ENCODE measurements at places on chromosomes 6 and 20.
A peak's percentile ranks its signal among the peaks of the same experiment; 100 is the strongest.

GRCh38 chr20:62656197-62656918, 14.1 kb downstream of the SLCO4A1 start:
- DNase-seq: no peak

DNA sequence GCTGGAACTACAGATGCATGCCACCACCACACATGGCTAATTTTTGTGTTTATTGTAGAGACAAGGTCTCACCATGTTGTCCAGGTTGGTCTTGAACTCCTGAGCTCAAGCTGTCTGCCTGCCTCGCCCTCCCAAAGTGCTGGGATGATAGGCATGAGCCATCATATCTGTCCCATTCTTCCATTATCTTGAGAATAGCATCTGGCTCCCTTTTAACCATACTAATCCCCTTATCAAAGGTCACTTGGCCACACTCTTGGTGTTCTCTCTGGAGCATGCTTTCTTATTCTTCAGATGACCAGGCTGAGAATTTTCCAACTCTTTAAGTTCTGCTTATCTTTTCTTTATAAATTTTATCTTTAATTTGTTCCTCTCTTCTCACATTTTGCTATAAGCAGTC, 15.9 kb upstream of the TRERF1 start:
- DNase-seq: no peak

- no peak for DNase-seq
Observed at GRCh38 chr6:15287670-15288375, 42.0 kb downstream of the JARID2 start.

GRCh38 chr6:53042112-53042511, 23.1 kb upstream of the FBXO9 start:
- no peak for DNase-seq

DNA sequence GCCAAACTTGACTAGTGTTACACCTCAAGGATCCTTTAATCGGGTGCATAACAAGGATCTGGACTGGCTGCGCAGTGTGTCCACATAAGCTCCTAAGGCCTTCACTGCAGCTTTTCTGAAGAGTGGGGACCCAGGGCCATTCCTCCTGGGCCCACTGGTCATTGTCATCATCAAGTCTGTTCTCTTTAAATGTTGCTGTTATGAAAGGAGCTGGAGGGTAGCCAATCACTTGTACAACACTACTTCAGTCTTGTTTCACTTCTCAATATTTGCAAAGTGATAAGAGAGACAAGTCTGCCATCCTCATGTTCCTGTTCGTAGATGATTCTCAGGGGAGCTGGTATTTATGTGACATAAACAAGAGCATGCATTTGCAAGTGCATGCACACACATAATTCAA, 149.8 kb downstream of the SYNDIG1 start:
- no peak for DNase-seq

GRCh38 chr6:44454198-44454597, 66.7 kb downstream of the CDC5L start:
- no peak for DNase-seq

GRCh38 chr6:132893772-132894490, 79.6 kb downstream of the RPS12 start:
- DNase-seq: no peak

- DNase-seq: no peak
Observed at GRCh38 chr6:87767478-87767877, 65.4 kb upstream of the AKIRIN2 start.

DNA sequence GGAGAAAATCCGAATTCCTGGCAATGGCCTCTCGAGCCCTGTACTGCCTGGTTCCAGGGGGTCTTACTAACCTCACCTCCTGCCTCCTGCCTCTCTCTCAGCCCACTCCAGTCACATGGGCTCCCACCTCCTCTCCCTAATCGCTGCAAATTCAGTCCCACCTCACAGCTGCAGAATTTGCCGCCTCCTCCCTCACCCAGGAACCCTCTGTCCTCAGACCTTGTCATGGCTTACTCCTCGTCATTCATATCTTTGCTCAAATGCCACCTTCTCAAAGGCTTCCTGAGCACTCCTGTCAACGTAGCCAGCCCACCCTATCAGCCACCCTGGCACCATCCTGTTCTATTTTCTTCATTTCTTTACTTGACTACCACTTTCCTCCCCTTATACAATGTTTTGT, 89.0 kb downstream of the SLC2A10 start:
- no peak for DNase-seq

- no peak for DNase-seq
Observed at GRCh38 chr6:26575494-26575939, 21.2 kb upstream of the ABT1 start.

DNA sequence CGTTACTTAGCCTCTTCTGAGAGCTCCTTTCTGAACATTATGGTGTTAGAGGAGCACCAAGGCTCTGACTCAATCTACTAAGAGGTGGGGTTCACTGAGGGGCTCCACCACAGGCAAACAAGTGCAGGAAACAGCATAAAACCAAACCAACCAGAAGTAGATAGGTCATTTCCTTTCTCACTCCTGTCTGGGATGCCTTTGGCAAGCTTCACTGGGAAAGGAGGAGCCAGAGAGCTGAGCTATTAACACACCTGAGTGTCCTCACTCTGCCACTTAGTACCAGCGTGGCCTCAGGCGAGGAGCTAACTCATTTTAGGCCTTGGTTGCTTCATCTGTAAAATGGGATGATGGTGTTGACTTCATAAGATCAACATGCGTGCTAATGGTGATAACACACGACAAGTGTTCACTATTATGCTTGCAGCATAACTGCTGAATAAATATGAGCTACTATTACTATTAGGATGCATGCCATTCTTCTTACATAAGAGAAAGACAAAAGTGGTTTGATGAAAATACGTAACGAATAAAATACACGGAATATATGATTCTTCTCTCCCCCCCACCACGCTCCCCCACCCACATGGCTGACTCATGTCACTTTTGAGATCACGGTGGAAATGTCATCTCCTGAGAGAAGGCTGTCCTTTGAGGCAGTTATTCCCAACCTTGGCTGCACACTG, 185.4 kb downstream of the BCAS1 start:
- DNase-seq: peak; percentile 66

GRCh38 chr6:101907356-101908217, 514.1 kb downstream of the GRIK2 start:
- DNase-seq: no peak

DNA sequence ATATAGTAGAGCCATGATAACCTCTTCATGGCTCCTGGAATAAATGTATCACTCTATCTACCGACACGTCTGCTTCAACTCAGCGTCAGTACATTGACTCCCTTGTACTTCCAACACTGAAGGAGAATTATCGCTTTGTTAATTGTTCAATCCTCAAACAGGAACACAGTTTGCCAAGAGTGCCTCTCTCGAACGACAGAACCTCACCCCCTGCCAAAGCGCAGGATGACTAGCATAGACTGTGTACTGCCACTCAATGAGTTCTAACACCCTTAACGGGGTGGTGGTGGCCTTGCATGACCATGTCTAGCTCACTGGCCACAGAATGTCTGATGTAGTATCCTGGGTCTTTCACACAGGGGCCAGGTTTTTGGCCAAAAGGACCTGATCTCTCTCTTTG, 81.4 kb upstream of the HEY2 start:
- no peak for DNase-seq

GRCh38 chr6:157847846-157848245, 24.8 kb downstream of the SNX9 start:
- no peak for DNase-seq

GRCh38 chr6:167904791-167905190, 78.1 kb downstream of the AFDN start:
- DNase-seq: no peak

DNA sequence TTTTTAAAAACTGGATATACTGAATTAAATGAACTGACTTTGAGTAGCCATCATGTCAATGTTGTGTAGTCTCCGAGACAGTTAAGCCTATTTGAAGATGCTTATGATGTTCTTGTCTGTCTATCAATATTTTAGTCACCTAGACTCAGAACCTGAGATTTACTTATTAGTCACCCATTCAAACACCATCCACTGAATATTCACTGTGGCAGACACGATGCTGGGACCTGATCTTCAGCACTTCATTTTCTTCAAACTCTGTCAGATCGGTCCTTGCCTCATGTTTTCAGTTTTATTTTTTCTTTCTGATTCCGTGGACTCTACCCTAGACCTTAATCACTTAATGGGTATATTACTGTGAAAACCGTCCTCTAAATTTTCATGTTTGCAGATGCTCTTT, 123.7 kb upstream of the MCHR2 start:
- DNase-seq: no peak

- DNase-seq: no peak
Observed at GRCh38 chr6:161544801-161545480, 271.1 kb upstream of the AGPAT4 start.

GRCh38 chr6:164693944-164694343, 615.5 kb downstream of the C6orf118 start:
- no peak for DNase-seq

GRCh38 chr6:136706430-136706829, 85.8 kb downstream of the MAP3K5 start:
- DNase-seq: no peak

GRCh38 chr20:16444057-16444777, 129.0 kb downstream of the KIF16B start:
- no peak for DNase-seq

GRCh38 chr20:20085071-20085470, 32.7 kb downstream of the CFAP61 start:
- no peak for DNase-seq

- DNase-seq: peak; percentile 33
Observed at GRCh38 chr6:151807513-151808370, at the start of gene ESR1. TSS of gene ESR1 (plus strand) at chr6:151807682. CDS start at chr6:151807913, 231 bp downstream.

- no peak for DNase-seq
Observed at GRCh38 chr20:40803381-40803780, 114.3 kb upstream of the MAFB start.

GRCh38 chr6:26594131-26594498, 2.6 kb upstream of the ABT1 start:
- no peak for DNase-seq

DNA sequence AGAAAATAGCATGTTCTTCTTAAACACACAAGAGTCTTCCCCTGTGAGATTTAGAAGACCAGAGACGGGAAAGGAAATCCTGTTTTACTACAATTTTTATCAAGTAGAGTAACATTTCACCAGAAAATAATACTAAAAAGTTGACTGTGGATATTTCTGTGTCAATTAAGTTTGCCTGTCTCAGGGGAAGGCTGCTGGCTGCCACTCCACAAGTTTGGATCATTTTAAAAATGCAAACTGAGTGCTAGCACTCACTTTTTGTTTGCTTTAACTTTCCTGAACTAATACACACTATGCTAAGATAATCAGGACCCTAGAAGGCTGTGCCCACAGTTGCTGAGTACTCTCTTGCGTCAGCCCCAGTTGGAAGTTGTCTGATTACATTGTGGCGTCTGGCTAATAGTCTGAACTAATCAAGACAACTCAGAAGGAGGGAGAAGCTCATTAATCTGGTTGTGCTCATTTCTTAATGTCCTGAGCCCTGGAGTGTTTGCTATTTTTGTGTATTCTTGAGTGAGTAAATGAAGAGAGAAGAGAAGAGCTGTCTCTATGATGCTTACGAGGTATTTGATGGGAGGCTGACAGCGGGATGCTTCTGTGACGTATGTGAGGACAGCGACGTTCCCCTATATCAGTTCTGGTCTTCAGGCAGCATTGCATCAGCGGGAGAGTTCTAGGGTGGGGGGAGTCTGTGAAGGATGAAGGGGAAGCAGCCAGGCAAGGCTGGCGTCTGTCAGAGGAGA, 664.2 kb downstream of the QKI start:
- DNase-seq: no peak

GRCh38 chr6:157716251-157716995, 106.6 kb upstream of the SNX9 start:
- no peak for DNase-seq

GRCh38 chr6:141877275-141877983, 255.3 kb upstream of the GJE1 start:
- DNase-seq: no peak

DNA sequence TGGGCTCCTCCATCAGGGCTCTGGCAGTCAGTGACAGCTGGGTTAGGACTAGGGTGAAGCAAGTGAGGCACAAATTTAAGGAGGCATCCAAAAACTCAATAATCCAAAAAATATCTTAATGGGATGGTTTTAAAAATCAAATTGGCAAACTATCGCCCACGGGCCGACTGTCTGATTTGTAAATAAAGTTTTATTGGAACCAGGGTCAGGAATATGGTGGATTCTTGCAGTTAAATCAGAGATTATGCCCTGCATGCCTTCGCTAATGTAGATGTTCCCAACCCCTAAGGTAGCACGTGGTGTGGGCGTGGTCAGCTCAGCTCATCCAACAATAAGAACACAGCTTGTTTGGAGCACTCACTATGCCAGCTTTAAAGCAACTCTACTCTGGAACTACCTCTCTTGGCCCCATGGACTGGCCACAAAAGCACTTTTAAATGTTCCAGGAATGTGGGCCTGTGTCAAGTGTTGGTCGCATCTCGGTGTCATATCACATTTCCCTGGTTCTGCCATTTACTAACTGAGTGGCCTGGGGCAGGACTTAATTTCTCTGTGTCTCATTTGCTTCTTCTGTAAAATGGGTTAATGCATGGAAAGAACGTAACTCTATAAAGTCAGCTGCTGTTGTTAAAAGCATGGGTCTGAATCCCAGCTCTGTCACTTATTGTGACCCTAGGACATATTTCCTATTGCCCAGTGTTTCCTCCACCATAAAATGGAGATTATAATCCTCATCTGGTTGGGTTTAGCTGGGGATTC, 7.0 kb downstream of the TP53RK start:
- no peak for DNase-seq

GRCh38 chr20:23165307-23165750, 79.2 kb upstream of the CD93 start:
- DNase-seq: no peak

DNA sequence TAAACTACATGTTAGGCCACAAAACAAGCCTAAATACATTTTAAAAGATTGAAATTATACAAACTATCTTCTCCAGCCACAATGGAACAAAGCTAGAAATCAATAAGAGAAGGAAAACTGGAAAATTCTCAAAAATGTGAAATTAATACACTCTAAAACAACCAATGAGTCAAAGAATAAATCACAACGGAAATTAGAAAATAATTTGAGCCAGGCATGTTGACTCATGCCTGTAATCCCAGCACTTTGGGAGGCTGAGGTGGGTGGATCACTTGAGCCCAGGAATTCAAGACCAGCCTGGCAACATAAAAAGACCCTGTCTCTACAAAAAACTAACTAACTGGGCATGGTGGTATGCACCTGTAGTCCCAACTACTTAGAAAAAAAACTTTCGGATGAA, 6.3 kb upstream of the WFDC13 start:
- no peak for DNase-seq

GRCh38 chr20:5531318-5532081, 214.7 kb upstream of the PROKR2 start:
- no peak for DNase-seq

- no peak for DNase-seq
Observed at GRCh38 chr6:168506460-168506859, 65.5 kb downstream of the SMOC2 start.

GRCh38 chr6:25694366-25694765, 42.4 kb downstream of the SCGN start:
- DNase-seq: no peak

- no peak for DNase-seq
Observed at GRCh38 chr20:10863337-10864060, 189.7 kb upstream of the JAG1 start.

- DNase-seq: no peak
Observed at GRCh38 chr6:71997341-71997740, 111.0 kb downstream of the RIMS1 start.
